SJCRH30 (cell line): ENCODE measurements at places on chromosomes 4 and X. TPM values are rescaled to one million over a fixed set of nuclear protein-coding genes. Genes with fewer than 3 reads are reported as not detected.

GRCh38 chrX:153970357-153971123 is 1.1 kb downstream of the HCFC1 start:
- peaks cover 5% of the 10 kb centered on the region for H3K4me1 ChIP-seq
- DNase-seq, result peak; percentile 67
- no peaks in the 10 kb centered on the region for H3K27me3 ChIP-seq
- peaks cover 8% of the 10 kb centered on the region; the same call in 1 of the 2 replicates for H3K36me3 ChIP-seq
- H3K4me3 ChIP-seq, result peak overlapping the region; percentile 97
- H3K27ac ChIP-seq, result peak overlapping the region; percentile 100

Gene CCSER1
- total RNA-seq, result 6.6 and 10.1 TPM in 2 replicates

Gene RWDD4
- 25.2 and 26.3 TPM in 2 replicates for total RNA-seq

Gene RASGEF1B
- 0.10 and 0.28 TPM in 2 replicates for total RNA-seq
